ENCODE measurements at places on chromosomes 12 and 14.

DNA sequence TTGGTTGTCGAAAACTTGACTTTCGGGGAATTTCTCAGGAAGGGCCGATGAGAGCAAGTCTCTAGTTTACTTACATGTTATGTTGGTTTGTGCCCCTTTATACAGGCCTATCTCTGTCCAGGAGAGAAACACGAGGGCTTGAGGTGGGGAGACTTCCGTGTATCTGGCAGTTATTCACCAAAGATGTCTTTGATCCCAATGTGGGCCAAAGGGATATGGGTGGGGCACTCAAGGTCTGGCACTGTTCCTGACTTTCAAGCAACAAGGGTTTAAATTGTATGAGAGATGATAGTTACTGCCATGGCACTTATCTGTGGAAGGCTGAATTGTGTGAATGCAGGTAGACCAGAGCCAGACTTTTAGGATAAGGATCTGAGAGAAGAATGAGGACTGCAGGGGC, 137.2 kb upstream of the DHRS4 start:
- DNase-seq = no peak

DNA sequence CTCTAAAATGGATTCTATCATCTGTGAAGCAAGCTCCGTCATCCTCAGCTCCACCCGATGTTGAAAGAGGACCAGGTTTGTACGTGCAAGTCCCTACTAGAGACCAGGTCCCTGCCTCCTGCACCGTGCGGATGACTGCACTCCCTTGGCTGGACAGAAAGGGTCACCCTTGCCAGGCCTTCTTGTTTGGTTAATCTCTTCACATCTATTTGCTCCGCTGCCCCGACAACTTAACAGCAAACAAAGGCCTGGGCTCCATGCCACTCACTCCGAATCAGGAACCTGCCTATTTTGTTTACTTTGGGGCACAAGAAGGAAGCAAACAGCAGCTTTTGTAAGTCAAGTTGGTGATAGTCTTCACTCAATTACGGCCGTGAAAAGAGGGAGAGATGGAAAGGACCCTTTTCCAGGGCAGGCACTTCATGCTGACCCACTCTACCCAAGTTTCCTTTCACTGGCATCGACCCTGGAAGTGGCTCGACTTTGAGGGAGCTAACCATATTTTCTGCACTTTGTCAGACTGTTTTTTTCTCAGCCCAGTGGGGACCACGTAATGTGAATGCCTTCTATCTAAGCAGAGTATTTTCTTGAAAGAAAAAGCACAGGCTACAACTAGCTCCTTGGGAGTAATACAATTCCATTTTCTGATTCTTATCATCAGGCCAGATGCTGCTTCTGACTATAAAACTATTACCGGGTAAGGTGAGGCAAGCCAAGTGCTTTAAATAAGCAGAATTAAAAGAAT, 202.6 kb downstream of the FOXN3 start:
- DNase-seq = no peak

DNA sequence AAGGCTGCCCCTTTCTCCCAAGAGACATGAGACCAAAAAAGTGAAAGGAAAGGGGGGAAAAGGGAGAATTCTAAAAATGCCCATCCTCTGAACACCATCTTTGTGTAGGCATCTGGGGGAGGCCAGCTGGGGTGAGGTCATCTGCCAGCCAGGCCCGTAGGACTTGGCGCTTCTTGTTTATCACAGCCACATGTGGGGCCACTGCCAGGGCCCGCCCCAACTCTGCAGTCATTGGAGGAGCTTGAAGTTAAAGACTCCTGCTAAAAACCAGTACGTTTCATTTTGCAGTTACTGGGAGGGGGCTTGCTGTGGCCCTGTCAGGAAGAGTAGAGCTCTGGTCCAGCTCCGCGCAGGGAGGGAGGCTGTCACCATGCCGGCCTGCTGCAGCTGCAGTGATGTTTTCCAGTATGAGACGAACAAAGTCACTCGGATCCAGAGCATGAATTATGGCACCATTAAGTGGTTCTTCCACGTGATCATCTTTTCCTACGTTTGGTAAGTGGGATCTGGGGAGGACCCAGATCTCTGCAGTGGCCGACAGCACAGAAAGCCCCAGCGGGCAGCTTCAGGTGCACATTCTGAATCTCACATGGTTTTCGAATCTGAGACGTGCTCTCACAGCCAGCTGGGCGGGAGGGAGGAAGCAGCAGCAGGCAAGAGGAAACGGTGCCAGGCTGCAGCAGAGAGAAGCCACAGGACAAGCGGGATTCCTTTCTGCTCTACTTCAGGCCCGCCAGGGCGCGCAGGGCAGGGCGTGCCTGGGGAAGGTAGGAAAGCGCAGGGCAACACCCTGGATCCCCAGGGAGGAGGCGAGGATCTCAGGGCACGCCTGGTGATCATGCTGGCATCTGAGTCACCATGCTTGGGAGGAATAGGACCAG, at the start of gene P2RX7:
P2RX7 (plus strand) TSS at position 276 of the 881 bp plus-strand sequence; CDS start at position 371, 95 bp downstream.
- peak; percentile 94 for DNase-seq

GRCh38 chr14:91466192-91466591, 43.9 kb downstream of the PPP4R3A start:
- no peak for DNase-seq

DNA sequence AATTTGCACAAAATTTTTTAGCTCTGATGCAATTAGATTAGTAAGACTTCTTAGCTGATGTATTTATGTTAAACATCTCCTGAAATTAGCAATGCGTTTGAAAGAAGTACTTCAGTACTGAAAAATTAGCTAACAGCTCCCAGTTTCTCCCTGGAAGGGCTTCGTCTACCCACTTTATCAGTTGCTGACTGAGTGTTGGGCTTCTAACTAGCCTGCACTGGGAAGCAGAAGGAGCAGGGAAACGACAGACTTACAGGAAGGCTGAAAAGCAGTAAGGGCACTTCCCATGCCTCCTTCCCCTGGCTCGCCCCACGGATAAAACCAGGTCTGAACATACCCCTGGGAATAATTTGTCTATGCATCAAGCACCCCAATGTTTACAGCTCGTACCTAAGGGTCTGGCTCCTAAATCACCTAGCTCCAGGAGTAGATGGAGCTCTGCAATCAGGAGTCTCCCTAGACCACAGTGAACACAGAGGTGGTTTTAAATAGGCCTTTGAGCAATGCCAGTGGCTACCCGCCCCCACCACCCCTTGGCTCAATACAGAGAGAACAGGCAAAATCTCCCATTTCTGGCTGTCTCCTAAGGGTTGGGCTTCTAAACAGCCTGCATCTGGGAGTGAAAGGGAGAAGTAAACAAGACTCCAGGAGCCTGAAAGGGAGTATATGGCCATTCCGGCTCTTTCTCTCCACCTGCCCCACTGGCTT, 23.7 kb downstream of the A2M start:
- DNase-seq = no peak

GRCh38 chr12:72872996-72873395, 600.8 kb downstream of the TRHDE start:
- DNase-seq = no peak

- no peak for DNase-seq
Observed at GRCh38 chr12:15045451-15045850, 72.6 kb downstream of the PDE6H start.

DNA sequence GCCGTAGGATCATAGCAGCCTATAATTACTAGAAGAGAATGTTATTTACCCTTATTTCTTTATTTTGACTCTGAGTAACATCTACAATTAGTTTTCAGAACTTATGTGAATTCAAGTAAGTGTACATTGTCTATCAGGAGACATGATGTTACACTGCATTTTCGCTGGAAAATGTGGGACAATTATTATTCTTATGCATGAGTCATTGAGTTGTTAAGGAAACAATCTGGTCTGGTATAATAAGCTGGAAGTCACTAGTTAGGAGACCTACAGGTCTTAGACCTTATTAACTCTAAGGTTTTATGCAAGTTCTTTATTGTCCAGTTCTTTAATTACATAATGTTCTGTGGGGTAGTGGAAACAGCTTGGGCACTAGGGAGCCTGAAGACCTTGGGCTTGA, 5.8 kb downstream of the KTN1 start:
- no peak for DNase-seq

DNA sequence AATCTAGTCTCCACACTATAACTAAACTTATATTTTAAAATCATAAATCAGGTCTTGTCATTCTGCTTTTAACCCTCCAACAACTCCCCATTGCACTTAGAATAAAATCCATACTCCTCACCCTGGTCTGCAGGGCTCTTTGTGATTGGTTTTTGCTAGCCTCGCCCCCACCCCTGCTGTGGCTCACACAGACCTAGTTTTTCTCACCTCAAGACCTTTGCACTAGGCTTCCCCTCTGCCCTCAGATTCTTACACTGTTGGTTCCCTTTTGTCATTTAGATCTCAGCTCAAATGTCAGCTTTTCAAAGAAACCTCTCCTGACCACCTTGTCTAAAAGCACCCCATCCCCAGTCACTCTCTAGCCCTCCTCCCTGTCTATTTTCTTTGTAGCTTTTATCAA, 10.7 kb upstream of the LHX5 start:
- DNase-seq = no peak

GRCh38 chr14:63761351-63762117, 33.7 kb upstream of the SGPP1 start:
- DNase-seq = no peak

DNA sequence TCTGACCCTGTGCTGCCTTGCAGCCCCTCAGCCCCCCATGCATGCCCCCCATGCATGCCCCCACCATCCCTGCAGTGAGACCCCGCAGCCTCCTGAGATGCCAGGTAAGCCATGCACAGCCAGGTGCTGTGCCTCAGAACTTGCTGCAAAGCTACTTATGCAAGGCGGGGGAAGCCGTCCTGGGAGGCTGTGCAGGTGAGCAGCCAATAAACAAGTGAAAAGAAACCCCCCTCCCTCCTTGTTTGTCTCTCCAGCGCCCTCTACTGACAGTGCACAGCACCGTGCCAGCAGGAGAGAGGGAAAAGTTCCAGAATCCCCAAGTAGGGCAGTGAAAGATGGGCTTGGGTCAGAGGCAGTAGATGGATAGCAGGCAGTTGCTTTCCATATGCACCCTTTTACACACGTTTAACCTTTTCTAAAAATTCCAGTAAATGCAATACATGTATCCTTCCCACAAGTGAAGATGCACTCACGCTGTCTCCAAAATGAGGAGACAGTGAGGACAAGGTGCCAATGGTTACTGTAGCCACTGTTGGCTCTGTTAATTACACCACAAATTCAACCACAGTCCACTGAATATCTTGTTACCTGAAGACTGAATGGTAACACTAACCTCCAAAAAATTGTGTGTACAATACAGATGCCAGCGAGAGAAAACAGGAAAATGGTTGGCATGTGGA, 18.0 kb downstream of the TNFAIP2 start:
- no peak for DNase-seq

DNA sequence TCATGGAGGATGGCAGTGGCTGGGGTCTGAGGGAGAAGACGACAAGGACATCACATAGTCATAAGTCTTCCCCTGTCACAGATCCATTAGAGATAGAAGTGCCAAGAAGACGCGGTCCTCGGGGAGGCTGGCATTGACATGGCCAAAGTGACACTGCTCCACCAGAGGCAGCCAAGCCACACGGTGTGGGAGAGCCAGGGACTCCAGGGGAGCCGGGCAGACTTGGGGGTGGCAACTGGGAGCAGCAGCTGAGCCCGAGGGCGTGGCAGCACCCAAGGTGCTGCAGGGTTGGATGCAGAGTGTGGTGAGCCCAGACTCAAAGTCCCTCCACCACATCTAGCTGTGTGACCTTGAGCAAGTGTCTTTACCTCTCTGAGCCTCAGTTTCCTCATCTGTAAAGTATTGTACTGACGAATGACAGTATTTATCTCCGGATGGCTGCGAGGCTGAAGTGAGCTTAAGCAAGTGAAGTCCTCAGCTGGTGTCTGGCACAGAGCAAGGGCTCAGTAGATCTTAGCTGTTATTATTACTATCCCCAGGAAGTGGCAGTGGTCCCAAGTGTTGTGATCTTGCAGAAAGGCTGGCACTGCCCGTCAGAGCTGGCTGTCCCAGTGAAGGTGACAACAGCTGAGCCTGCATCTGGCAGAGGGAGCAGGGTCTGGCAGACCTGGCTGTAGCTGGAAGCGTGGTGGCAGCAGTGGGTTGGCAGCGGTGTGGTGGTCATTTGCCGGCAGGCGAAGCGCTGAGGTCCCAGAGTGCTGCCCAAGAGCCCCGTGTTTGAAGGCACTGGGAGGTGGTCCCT, 54.9 kb downstream of the ZNF664 start:
- no peak for DNase-seq

GRCh38 chr12:22276867-22277266, 57.6 kb downstream of the ST8SIA1 start:
- no peak for DNase-seq

- peak; percentile 33 for DNase-seq
Observed at GRCh38 chr14:89303456-89304435, 113.3 kb downstream of the FOXN3 start.

GRCh38 chr12:31326736-31327659, 1.0 kb upstream of the SINHCAF start:
- no peak for DNase-seq

DNA sequence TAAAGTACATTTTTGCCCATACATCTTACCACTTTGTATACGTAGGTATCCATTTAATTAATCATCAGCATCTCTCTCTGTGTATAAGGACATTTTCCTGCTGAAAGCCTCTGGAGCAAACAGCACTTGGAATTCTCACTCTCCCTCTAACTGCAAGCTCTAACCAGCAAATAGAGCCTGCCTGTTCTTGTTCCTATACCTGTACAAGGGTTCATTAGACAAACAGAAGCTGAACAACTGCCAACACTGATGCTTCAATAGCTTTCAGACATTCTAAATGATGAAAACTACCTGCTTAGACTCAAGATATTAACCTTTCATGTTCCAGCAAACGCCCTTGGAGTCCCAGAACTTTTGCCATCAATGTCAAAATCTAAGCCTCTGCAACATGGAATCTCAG, 98.0 kb downstream of the KCNH5 start:
- DNase-seq = no peak

DNA sequence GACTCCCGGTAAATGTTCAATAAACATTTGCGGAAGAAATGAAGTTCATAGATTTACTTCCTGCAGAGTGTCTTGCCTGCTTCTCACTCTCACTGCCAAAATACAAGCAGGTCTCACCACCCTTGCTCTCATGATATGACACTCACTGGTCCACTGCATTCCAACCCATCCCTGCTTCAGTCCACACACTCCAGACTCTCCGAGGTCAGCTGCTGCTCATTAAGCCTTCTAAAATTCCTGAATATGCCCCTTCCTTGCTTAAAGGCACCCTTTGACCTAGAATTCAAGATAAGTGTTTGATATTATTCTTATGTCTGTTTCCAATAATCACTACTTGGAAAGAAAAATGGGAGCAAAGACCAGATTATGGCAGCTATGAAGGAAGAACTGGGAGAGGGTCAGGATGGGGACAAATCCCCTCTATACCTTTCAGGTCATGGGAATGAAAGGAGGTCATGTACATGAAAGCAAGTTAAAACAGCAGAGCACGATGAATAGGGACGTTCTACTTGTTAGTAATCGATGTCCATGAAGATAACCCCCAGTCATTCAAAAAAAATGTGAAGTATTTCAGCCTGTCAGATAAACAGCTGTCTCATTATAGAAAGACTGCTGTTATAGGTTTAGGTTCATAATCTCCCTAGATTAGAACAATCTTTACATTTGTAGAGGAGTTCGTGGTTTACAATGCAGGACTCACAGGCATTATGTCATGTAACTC, 10.5 kb upstream of the NID2 start:
- DNase-seq = no peak
